ENCODE measurements at places on chromosomes 7 and 10. TPM values are rescaled to one million over a fixed set of nuclear protein-coding genes. Genes with fewer than 3 reads are reported as not detected.

GRCh38 chr7:114229246-114229645 lies 185.4 kb upstream of the FOXP2 start:
- H3K36me3 ChIP-seq = no peaks in the 10 kb centered on the region
- H3K27me3 ChIP-seq = no peaks in the 10 kb centered on the region
- no peak overlapping the region for H3K27ac ChIP-seq
- no peak overlapping the region for H3K4me3 ChIP-seq
- no peak for DNase-seq

SAMD9L gene
- total RNA-seq = not detected

DNA sequence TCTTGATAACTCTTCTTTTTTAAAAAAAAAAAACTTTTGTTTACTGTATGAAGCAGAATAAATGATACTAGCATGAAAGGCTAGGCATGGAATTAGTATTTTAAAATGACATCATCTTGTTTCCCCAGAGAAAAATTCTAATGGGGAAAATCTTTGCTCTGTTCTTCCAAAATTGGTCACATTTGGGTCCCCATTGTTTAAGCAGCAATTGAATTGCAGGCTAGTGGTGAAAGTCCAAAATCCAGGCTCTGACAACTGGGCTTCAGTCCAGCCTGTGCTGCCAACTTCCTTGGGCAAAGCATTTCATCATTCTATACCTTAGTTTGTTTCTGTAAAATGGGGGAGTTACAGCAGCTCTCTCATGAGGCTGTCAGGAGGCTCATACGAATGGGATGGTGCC lies 726.4 kb downstream of the KCNMA1 start:
- no peak for DNase-seq
- H3K36me3 ChIP-seq = no peaks in the 10 kb centered on the region

GRCh38 chr7:100128637-100128963 lies 1.8 kb downstream of the MBLAC1 start:
- peak overlapping the region; percentile 88 for H3K4me3 ChIP-seq
- no peak for DNase-seq
- peaks cover 13% of the 10 kb centered on the region for H3K27me3 ChIP-seq
- H3K36me3 ChIP-seq = no peaks in the 10 kb centered on the region
- no peak overlapping the region for H3K27ac ChIP-seq

ZNF727 gene
- not detected for total RNA-seq

GRCh38 chr7:128022631-128023532 lies 8.4 kb downstream of the LRRC4 start:
- no peak for DNase-seq
- peaks cover 15% of the 10 kb centered on the region for H3K36me3 ChIP-seq
- H3K4me3 ChIP-seq = peak overlapping the region; percentile 13

MYOZ1 gene
- total RNA-seq = 0.16 TPM

CALML5 gene
- total RNA-seq = not detected

- H3K4me1 ChIP-seq = peaks cover 8% of the 10 kb centered on the region
- H3K27me3 ChIP-seq = no peaks in the 10 kb centered on the region
- no peak overlapping the region for H3K4me3 ChIP-seq
- peak; percentile 11 for DNase-seq
Observed at GRCh38 chr7:111855161-111855841, 293.0 kb upstream of the IMMP2L start.

DNA sequence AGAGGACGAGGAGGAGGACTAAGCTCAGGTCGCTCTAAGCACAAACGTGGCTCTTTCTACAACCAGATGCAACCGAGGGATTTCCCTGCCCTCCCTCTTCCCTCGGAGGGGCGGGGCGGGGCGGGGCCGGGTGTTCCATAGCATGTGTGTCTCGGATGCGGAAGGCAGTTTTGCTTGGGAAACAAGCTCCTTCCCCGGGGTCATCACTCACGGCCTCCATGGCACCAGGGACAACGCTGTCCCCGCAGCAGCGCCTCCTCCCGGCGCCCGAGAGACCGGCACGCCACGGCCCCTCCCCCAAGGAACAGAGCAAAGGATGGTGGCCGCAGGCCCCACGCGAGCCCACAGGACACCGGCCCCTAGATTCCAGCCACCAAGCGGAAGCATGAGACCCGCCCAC lies 110.5 kb downstream of the PAXIP1 start:
- DNase-seq = peak; percentile 20
- no peak overlapping the region for H3K27ac ChIP-seq
- no peaks in the 10 kb centered on the region for H3K36me3 ChIP-seq
- no peaks in the 10 kb centered on the region for H3K27me3 ChIP-seq

HACD1 gene
- 14.6 TPM for total RNA-seq

GRCh38 chr7:27156916-27157701 lies 634 bp upstream of the HOXA7 start:
- peaks cover 22% of the 10 kb centered on the region for H3K4me1 ChIP-seq
- no peak overlapping the region for H3K27ac ChIP-seq
- H3K27me3 ChIP-seq = peaks cover 97% of the 10 kb centered on the region
- no peak for DNase-seq

ABCF2 gene
- 67.0 TPM for total RNA-seq

- H3K27ac ChIP-seq = no peak overlapping the region
- peaks cover 76% of the 10 kb centered on the region for H3K4me1 ChIP-seq
- DNase-seq = peak; percentile 71
- H3K27me3 ChIP-seq = peaks cover 11% of the 10 kb centered on the region
- peaks cover 2% of the 10 kb centered on the region for H3K36me3 ChIP-seq
Observed at GRCh38 chr10:102422545-102423129, 2.0 kb downstream of the FBXL15 start.

CACNB2 gene
- total RNA-seq = 2.2 TPM

DNA sequence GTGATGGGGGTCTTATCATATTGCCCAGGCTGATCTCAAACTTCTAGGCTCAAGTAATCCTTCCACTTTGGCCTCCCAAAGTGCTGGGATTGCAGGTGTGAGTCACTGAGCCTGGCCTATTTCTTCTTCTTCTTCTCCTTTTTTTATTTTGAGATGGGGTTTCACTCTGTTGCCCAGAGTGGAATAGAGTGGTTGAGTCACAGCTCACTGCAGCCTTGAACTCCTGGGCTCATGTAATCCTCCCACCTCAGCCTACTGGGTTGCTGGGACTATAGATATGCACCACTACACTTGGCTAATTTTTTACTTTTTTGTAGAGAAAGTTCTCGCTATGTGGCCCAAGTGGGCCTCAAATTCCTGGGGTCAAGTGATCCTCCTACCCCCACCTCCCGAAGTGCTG lies 124.3 kb downstream of the SKIDA1 start:
- peaks cover 16% of the 10 kb centered on the region for H3K4me1 ChIP-seq
- peaks cover 3% of the 10 kb centered on the region for H3K36me3 ChIP-seq
- no peak for DNase-seq
- H3K27me3 ChIP-seq = no peaks in the 10 kb centered on the region

DNA sequence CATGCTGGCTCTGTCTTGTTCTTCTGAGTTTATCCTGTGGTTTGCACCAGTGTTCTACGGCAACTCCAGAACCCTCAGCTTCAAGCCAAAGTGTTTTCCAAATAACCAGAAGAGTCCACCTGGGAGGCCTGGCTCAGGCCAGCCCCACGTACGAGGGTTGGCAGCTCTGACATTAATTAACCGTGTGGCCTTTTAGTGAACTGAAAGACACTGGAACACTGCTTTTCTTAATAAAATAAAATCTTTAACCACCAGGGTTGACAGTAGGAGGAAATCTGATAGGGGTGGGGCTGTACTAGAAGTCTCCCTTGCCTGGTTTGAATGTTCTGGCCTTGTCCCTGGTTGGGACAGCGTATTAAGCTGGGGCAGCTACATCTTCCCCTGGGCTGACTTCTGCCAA lies 64.9 kb downstream of the SYPL1 start:
- no peak overlapping the region for H3K4me3 ChIP-seq
- peaks cover 9% of the 10 kb centered on the region for H3K27me3 ChIP-seq
- peaks cover 6% of the 10 kb centered on the region for H3K4me1 ChIP-seq

GRCh38 chr10:89210794-89211425 lies 3.8 kb upstream of the CH25H start:
- H3K36me3 ChIP-seq = no peaks in the 10 kb centered on the region
- DNase-seq = no peak
- H3K27me3 ChIP-seq = peaks cover 41% of the 10 kb centered on the region
- no peak overlapping the region for H3K4me3 ChIP-seq

DNA sequence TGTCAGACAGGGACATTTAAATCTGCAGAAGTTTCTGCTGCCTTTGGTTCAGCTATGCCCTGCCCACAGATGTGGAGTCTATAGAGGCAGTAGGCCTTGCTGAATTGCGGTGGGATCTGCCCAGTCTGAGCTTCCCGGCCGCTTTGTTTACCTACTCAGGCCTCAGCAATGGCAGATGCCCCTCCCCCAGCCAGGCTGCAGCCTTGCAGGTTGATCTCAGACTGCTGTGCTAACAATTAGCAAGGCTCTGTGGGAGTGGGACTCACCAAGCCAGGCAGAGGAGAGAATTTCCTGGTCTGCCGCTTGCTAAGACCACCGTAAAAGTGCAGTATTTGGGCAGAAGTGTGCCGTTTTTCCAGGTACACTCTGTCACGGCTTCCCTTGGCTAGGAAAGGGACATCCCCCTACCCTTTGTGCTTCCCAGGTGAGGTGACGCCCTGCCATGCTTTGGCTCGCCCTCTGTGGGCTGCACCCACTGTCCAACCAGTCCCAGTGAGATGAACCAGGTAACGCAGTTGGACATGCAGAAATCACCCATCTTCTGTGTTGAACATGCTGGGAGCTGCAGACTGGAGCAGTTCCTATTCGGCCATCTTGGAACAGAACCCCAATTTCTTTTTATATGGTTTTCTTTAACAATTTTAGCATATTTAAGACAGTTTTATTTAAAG lies 28.4 kb upstream of the VWDE start:
- H3K27me3 ChIP-seq = no peaks in the 10 kb centered on the region
- H3K27ac ChIP-seq = no peak overlapping the region
- H3K4me3 ChIP-seq = no peak overlapping the region
- H3K36me3 ChIP-seq = peaks cover 4% of the 10 kb centered on the region
- DNase-seq = no peak
- H3K4me1 ChIP-seq = peaks cover 7% of the 10 kb centered on the region

DNA sequence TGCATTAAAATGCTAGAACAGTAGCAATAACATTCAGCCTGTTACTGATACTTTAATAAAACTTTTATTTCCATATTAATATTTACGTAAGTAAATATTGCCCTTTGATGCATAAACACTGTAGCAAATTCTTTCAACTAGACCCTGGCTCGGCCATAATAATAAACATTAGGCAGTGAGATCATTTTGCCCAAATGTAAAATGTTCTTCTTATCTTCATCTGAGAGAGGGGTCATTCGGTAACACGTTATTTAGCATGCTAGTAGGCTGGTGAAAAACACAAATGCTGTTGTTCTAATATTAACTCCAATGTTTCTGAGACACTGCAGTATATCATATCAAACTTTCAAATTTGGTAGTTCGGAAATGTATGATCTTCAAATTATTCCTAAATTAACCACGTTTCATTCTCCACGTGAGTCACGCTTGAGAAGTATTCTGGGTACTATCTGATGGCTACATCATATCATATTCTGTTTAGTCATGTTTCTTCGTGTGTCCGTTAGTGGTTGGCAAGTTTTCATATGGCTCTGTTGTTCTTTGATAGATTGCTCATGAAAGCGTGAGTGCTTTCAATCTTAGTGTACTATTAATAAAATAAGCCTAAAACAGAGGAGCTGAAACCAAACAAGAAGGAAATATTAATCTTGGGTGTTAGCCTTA lies 145.8 kb downstream of the NSUN6 start:
- DNase-seq = no peak
- H3K36me3 ChIP-seq = no peaks in the 10 kb centered on the region
- H3K27ac ChIP-seq = no peak overlapping the region
- H3K4me3 ChIP-seq = no peak overlapping the region
- no peaks in the 10 kb centered on the region for H3K27me3 ChIP-seq

All from neural crest cell (in vitro differentiated cells).